ENCODE measurements at places on chromosomes 4 and X.

DNA sequence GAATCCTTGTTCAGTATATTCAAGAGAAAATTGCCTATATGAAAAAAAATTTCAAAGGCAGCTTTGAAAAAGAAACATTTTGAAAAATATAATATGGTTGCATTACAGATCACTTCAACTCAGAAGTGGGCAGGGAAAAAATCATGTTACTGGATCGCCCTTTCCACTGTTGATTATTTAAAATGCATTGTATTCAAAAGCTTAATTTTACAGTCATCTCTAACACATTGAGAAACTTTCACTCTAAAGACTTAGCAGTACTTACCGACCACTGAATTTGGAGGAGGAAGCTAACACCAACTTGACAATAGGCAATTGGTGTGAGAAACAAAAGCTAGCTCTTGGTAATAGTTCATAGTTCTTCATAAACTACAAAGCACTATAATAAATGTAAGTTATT lies 101.9 kb downstream of the CEP135 start:
- H3K27me3 ChIP-seq: no peaks in the 10 kb centered on the region
- peaks cover 28% of the 10 kb centered on the region for H3K4me1 ChIP-seq
- no peak overlapping the region for H3K4me3 ChIP-seq
- H3K27ac ChIP-seq: no peak overlapping the region

DNA sequence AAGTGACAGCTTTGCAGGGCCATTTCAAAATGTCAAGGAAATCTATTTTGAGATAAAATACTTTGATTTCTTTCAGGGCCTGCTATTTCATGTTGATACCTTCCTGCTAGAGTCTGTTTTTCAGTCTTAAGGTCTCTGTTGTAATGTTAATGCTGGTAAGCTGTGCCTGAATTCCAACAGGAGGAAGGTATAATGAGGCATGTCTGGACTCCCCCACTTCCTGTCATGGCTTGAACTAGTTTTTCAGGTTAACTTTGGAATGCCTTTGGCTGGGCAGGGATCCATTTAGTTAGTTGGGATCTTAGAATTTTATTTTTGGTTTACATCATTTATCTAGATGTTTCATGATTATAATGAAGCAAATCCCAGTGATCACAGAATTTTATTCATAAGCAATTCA lies 279.0 kb downstream of the CFAP47 start:
- H3K27ac ChIP-seq: no peak overlapping the region
- no peaks in the 10 kb centered on the region for H3K36me3 ChIP-seq
- DNase-seq: no peak

- no peaks in the 10 kb centered on the region for H3K27me3 ChIP-seq
- H3K4me3 ChIP-seq: no peak overlapping the region
- no peak overlapping the region for H3K27ac ChIP-seq
- DNase-seq: peak; percentile 2
These were observed 38.6 kb downstream of the UNC5C start for GRCh38 chr4:95510145-95510544.

DNA sequence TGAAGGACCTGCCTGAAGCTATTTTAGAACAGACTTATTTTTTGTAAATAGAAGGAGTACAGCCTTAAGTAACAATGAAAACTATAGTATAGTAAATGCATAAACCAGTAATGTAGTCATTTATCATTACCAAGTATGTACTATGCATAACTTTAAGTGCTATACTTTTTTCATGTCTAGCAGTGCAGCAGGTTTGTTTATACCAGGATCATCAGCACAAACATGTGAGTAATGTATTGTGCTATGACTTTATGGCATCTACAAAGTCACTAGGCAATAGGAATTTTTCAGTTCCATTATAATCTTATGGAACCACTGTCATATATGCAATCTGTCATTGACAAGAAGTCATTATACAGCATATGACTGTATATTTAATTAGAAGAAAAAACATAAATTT lies 3.4 kb upstream of the ODAPH start:
- no peaks in the 10 kb centered on the region for H3K27me3 ChIP-seq
- peaks cover 14% of the 10 kb centered on the region for H3K4me1 ChIP-seq
- H3K4me3 ChIP-seq: no peak overlapping the region
- no peak overlapping the region for H3K27ac ChIP-seq
- no peak for DNase-seq

DNA sequence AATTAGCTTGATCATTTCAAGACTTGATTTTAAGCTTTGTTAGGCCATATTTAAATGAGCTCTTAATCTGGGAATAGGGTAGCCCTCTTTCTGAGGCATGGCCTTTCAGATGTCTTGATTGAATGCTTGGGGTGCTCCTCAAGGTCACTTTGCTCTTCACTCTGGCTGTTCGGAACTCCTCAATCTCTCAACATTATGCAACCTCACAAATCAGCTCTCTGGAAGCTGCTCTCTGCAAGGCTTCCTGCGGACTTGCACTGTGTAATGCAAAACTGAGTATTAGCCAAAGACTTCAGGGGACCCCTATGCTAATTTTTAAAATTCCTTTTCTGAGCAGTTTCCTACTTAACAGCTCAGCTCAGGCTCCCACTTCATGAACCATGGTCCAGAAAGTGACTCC lies 398.3 kb downstream of the PRDM5 start:
- no peak overlapping the region for H3K27ac ChIP-seq
- H3K4me3 ChIP-seq: no peak overlapping the region
- no peaks in the 10 kb centered on the region for H3K4me1 ChIP-seq
- H3K36me3 ChIP-seq: no peaks in the 10 kb centered on the region
- H3K27me3 ChIP-seq: no peaks in the 10 kb centered on the region

DNA sequence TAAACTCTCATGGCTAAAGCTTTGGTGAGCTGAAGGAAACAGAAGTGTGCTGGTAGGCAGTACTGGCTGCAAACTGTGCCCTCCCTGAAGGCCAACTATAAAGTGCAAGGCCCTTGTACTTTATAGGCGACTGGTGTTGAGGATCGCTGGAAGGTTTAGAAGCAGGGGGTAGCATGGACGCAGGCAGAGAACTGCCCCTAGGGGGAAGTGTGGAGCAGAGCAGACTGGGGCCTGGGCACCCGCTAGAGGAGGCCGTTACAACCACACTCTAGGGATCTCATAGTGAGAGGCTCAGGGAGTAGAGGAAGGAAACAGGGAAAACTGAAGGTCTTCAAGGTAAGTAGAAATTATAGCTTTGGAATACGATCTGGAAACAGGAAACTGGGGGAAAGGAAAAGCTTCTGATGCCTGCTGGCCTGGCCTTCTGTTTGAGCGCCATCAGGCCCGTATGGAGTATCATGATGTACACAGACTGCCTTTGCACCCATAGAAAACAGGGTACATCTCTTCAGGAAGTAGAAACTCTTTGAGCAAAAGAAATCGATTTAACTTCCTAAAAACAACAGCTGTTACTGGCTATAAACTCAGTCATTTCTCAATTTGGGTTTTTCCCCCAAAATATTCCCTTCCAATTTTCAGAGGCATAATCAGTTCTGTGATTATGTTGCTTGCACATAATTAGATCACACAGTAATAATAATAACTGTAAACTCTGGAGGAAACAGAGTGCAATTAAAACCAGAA lies 23.9 kb upstream of the TMSB4X start:
- no peaks in the 10 kb centered on the region for H3K27me3 ChIP-seq
- H3K36me3 ChIP-seq: no peaks in the 10 kb centered on the region
- H3K27ac ChIP-seq: no peak overlapping the region
- H3K4me1 ChIP-seq: peaks cover 60% of the 10 kb centered on the region
- peak; percentile 26 for DNase-seq

DNA sequence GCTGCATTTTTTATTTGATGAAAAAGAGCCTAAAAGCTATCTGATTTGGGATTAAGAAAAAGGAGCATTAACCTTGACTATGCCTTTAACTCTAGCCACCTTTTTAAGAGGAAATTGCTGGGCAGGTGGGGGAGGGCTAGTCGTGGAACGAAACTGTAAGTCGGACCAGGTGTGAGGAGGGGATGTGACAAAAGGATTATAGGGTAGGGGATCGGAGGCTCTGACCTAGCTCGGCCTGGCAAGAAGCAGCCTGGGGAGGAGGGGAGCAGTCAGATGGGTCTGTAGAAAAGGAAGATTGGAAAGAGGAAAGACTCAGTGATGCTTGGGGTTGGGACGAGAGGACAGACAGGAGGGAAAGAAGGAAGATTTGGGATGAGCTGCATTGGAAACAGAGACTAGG lies 21.1 kb upstream of the SPCS3 start:
- no peak overlapping the region for H3K27ac ChIP-seq
- no peaks in the 10 kb centered on the region for H3K27me3 ChIP-seq
- DNase-seq: no peak
- H3K36me3 ChIP-seq: no peaks in the 10 kb centered on the region
- no peaks in the 10 kb centered on the region for H3K4me1 ChIP-seq

DNA sequence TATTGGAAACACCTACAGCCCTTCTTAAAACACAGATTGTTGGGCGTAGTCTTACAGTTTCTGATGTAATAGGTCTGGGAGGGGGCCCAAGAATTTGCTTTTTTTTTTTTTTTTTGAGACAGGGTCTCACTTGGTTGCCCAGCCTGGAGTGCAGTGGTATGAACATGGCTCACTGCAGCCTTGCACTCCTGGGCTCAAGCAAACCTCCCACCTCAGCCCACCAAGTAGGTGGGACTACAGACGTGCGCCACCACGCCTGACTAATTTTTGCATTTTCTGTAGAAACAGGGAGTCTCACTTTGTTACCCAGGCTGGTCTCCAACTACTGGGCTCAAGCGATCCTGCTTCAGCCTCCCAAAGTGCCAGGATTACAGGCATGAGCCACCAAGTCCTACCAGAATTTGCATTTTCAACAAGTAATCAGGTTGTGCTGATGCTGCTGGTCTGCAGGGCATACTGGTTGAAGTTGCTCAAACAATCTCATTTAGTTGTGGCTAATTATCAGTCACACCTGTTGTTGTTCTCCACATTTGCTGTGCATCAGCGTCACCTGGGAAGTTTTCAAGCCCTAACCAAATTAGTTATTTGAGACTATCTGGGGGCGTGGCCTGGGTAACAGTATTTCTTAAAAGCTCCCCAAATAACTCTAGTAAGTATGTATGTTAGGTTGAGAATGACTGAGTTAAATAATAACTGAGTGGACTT lies 14.0 kb downstream of the TMEM154 start:
- no peak for DNase-seq
- H3K36me3 ChIP-seq: no peaks in the 10 kb centered on the region
- H3K27ac ChIP-seq: no peak overlapping the region
- H3K27me3 ChIP-seq: peaks cover 5% of the 10 kb centered on the region
- no peaks in the 10 kb centered on the region for H3K4me1 ChIP-seq

GRCh38 chrX:73525928-73526690 lies 36.9 kb upstream of the CHIC1 start:
- H3K4me3 ChIP-seq: no peak overlapping the region
- no peaks in the 10 kb centered on the region for H3K27me3 ChIP-seq
- H3K4me1 ChIP-seq: no peaks in the 10 kb centered on the region
- H3K27ac ChIP-seq: no peak overlapping the region

DNA sequence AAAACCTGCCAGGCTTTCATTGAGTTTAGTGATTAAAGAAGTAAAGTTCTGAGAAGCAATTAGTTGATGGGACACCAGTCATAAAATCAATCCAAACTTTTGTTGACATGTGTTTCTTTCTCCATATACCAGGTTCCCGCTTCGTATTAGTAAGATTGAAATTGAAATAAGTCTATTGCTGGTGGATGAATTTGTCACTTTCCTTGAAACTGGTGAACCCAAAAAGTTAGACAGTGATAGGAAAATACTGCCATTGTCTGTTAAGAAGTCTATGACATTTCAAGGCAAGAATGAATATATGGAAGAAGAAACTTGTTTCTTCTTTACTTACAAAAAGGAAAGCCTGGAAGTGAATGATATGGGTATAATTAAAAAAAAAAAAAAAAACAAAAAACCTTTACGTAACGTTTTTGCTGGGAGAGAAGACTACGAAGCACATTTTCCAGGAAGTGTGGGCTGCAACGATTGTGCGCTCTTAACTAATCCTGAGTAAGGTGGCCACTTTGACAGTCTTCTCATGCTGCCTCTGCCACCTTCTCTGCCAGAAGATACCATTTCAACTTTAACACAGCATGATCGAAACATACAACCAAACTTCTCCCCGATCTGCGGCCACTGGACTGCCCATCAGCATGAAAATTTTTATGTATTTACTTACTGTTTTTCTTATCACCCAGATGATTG lies at the start of gene CD40LG:
CD40LG (plus strand) TSS at position 482 of the 684 bp plus-strand sequence; CDS start at position 573, 91 bp downstream.
- no peaks in the 10 kb centered on the region for H3K36me3 ChIP-seq
- no peak for DNase-seq
- H3K27me3 ChIP-seq: no peaks in the 10 kb centered on the region
- no peaks in the 10 kb centered on the region for H3K4me1 ChIP-seq
- no peak within 1 kb of the TSS for H3K27ac ChIP-seq
- no peak within 1 kb of the TSS for H3K4me3 ChIP-seq

DNA sequence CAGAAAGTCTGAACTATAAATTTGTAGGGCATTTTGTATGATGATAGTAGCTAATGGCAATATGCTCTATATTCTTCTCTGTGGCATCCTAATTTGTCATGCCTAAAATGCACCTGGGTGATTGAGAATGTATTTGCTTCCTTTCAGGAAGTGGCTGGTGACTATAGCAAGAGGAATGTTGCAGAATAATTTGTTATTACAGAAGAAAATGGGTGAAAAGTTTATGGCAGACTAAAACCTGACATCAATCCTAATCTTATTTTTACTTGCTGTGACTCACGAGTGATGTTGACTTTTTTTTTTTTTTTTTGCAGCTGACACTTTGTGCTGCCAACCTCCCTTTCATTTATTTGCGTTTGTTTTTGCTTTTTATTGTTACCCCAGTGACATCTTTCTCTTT lies 141.1 kb downstream of the MSL3 start:
- DNase-seq: no peak
- H3K36me3 ChIP-seq: no peaks in the 10 kb centered on the region
- no peaks in the 10 kb centered on the region for H3K27me3 ChIP-seq
- H3K4me3 ChIP-seq: no peak overlapping the region

- DNase-seq: no peak
- no peaks in the 10 kb centered on the region for H3K36me3 ChIP-seq
- H3K4me1 ChIP-seq: no peaks in the 10 kb centered on the region
- H3K27me3 ChIP-seq: no peaks in the 10 kb centered on the region
These were observed 202.4 kb downstream of the CHIC2 start for GRCh38 chr4:53861856-53862610.

DNA sequence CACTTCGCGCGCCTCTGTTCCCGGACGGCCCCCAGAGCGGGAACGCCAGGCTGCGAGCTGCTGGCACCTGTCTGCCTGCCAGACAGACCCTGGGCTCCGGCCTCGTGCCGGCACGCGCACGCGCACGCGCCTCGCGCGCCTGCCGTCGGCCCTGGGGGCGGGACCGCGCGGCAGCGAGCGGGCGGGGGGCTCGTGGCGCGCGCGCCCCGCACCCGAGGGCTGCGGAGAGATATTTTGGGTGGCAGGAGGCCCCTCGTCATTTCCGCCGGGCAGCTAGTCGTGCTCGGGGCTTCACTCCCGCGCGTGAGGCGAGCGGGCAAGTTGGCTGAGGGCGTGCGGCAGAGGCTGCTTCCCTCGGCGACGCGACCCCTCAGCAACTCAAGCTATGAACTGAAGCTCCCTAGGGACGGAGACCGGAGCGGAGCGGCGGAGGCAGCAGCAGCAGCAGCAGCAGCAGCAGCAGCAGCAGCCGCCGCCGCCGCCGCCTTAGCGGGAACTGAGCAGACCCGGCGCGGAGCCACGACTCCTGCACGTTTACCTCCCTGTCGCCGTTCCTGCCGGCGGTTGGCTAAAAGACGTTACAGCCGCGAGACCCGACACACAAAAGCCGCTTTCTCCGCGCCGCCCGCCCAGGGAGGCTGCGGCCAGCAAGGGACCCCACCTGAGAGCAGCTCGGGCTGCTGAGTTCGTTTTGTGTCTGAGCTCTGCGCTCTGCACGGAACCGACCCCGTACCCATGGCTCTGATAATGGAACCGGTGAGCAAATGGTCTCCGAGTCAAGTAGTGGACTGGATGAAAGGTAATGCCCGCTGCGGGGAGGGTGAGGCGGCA lies at the start of gene CNKSR2:
CNKSR2 (plus strand) TSS at position 256 of the 831 bp plus-strand sequence; CDS start at position 736, 480 bp downstream.
- no peak within 1 kb of the TSS for H3K27ac ChIP-seq
- no peaks in the 10 kb centered on the region for H3K36me3 ChIP-seq
- DNase-seq: no peak
- no peaks in the 10 kb centered on the region for H3K27me3 ChIP-seq

GRCh38 chrX:46722742-46723568 lies 36.0 kb downstream of the SLC9A7 start:
- DNase-seq: no peak
- no peak overlapping the region for H3K4me3 ChIP-seq
- no peaks in the 10 kb centered on the region for H3K27me3 ChIP-seq
- no peaks in the 10 kb centered on the region for H3K36me3 ChIP-seq
